ENCODE measurements at places on chromosomes 3 and 15.

GRCh38 chr3:55409806-55410205, 77.3 kb downstream of the WNT5A start:
- no peak for DNase-seq

GRCh38 chr3:178419071-178419470, 117.2 kb upstream of the KCNMB2 start:
- DNase-seq: no peak

DNA sequence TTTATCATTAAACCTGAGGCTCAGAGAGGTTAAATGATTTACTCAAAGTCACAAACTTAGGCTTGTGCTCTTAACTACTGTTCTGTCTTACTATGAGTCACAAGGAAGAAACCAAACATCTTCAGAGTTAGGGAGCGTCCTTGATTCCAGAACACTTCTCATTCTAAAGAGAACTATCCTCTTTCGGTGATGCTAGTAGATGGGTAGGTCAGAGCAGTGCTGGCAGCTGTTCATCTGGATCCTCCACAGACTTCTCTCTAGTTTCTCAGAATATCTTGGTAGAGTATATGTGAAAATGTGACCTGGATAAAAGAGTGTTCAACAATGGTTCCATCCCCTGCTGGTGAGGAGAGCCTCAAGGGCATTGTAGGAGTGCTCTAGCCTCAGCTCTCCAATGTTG, 3.3 kb downstream of the ARL6IP5 start:
- DNase-seq: no peak

GRCh38 chr3:67357610-67358458, 296.6 kb downstream of the SUCLG2 start:
- DNase-seq: no peak

DNA sequence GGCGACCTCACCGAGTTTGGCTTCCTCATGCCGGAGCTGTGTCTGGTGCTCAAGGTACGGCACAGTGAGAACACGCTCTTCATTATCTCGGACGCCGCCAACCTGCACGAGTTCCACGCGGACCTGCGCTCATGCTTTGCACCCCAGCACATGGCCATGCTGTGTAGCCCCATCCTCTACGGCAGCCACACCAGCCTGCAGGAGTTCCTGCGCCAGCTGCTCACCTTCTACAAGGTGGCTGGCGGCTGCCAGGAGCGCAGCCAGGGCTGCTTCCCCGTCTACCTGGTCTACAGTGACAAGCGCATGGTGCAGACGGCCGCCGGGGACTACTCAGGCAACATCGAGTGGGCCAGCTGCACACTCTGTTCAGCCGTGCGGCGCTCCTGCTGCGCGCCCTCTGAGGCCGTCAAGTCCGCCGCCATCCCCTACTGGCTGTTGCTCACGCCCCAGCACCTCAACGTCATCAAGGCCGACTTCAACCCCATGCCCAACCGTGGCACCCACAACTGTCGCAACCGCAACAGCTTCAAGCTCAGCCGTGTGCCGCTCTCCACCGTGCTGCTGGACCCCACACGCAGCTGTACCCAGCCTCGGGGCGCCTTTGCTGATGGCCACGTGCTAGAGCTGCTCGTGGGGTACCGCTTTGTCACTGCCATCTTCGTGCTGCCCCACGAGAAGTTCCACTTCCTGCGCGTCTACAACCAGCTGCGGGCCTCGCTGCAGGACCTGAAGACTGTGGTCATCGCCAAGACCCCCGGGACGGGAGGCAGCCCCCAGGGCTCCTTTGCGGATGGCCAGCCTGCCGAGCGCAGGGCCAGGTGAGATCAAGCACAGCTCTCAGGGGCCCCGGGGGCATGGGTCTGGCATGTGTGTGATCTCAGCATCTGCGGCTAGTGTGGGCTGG, 7.1 kb upstream of the STAB1 start:
- no peak for DNase-seq

GRCh38 chr3:72786668-72787067, 61.6 kb downstream of the SHQ1 start:
- no peak for DNase-seq

GRCh38 chr3:47355010-47355409, 25.8 kb upstream of the PTPN23 start:
- no peak for DNase-seq

DNA sequence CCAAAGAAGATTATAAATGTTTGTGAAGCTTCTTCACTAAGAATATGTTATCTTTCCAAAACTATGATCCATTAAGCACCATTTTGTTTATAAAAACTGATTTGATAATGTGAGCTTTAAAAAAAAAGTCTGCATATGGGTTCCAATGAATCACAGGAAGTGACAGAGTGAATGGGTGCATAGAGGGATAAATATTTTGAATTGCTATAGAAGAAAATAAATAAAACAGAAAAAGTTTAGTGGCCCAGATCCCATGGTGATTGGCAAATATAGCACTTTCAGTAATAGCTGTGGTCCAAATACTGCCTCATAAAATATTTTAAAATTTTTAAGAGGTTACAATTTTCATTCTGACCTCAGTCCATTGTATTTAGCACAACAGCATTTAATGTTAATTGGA, 19.2 kb downstream of the CPA3 start:
- DNase-seq: no peak

Measured in stimulated activated CD4-positive, alpha-beta T cell treated with anti-CD3 and anti-CD28 coated beads, TNF-alpha, amount 100 ng/mL, for 48 hours (primary cell).